Left ventricle myocardium superior (tissue), 1 donor: ENCODE measurements at places on chromosomes 4 and X.

DNA sequence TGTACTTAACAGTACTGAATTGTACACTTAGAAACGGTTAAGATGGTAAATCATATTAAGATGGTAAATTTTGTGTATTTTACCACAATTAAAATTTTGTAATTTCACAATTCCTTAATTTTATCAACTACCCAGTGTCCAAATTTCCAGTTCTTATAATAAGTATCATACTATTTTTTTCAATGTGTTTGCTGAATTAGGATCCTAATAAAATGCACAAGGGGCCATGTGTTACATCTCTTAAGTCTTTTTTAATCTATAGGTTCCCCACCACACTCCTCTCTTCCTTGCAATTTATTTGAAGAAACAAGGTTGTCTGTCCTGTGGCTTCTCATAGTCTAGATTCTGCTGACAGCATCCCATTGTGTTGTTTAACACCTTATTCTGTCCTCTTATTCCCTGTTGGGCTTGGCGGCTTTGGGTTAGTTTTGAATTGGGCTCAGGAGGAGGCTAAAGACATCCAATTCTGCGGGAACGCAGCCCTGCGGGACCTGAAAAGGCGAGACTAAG lies 533 bp upstream of the SYAP1 start:
- DNase-seq = no peak

- DNase-seq = no peak
These were observed 29.9 kb upstream of the STS start for GRCh38 chrX:7117587-7117986.

DNA sequence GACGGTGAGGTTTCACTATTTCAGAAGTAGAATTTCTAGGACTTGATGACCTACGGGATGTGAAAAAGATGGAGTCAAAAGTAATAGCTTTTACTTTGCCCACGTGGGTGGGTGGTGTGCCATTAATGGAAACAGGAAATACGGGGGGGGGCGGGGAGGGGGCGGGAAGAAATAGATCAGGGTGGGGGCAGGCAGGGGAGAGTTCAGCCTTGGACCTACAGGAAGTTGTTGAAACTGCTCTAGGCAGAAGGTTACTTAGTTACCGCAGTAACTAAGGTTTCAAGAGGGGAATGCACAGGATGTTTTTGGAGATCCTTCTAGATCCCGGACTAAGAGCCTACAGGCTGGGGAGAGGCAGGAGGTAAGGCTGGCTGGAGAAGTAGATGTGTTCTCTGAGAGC lies 3.6 kb upstream of the FHL1 start:
- DNase-seq = no peak

- DNase-seq = no peak
These were observed 19.1 kb upstream of the UBA6 start for GRCh38 chr4:67719953-67720617.

GRCh38 chr4:156953951-156954350 lies 17.6 kb downstream of the PDGFC start:
- DNase-seq = no peak

GRCh38 chrX:32825009-32825408 lies 386.3 kb downstream of the DMD start:
- no peak for DNase-seq

DNA sequence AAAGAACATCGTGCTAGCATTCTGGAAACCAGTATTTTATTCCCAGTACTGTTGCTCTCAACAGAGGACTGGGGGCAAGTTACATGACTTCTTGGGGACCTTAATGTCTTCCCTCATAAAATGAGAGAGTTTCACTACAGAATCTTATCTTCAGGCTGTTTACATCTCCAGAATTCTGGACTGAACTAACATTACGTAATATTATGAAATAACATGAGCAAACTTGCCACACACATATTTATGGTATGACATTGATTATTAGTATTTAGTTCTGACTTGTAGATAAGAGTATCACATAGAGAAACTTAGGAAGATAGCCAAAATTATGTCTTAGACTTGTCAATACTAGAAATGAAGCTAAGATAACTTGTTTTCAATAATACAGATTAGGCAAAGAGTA lies 68.0 kb downstream of the NFKB1 start:
- no peak for DNase-seq

DNA sequence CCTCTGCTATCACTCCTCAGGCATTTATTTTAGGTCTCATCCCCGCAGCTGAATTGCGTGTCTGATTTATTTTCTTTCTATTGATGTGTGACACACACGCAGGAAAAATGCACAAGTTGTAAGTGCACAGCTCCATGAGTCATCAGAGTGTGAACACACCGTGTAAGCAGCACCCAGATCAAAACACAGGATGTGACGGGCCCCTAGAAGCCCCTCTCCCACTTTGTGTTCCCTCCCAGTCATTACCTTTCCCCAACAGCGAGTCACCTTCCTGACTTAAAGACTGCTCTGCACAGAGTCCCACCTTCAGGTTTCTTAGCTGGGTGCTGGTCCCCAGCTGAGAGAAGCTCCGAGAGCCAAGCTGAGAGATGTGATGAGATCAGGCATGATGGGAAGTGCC lies 436.7 kb downstream of the MID1IP1 start:
- no peak for DNase-seq

- no peak for DNase-seq
These were observed 145.1 kb downstream of the PRDM5 start for GRCh38 chr4:120777459-120777858.

- DNase-seq = no peak
These were observed 8.4 kb downstream of the ANK2 start for GRCh38 chr4:113057891-113058290.

DNA sequence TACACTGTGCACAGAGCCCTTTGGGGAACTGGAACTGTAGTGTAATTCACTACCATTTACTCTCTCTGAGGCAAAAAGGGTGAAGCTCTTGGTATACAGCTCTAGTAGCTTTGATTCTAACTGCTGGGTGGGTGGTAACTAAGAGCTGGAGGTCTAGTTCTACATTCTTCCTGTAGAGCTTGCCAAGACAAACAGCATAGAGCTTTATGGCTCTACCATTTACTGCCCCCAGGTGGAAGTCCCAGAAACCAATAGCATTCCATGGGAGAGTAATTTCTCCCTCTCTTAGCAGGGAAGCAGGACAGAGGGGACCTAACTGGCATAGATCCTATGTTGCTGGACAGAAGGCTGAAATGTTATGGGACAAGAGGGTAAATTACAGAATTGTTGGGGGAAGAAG lies 26.7 kb downstream of the HDAC8 start:
- no peak for DNase-seq

GRCh38 chr4:95742179-95742578 lies 97.7 kb upstream of the PDHA2 start:
- DNase-seq = no peak

- DNase-seq = no peak
These were observed 61.6 kb downstream of the SEC24D start for GRCh38 chr4:118774321-118774720.
